Karpas-422 (cell line): ENCODE measurements at places on chromosomes 7 and 10. TPM values are rescaled to one million over a fixed set of nuclear protein-coding genes. Genes with fewer than 3 reads are reported as not detected.
A peak's percentile ranks its signal among the peaks of the same experiment; 100 is the strongest.

The UCMA gene
- total RNA-seq = 0.63 TPM in 1 of 2 replicates, not detected in the other

The PIK3CG gene
- 87.6 and 118 TPM in 2 replicates for total RNA-seq

The SYT15 gene
- total RNA-seq = 0.60 TPM in 1 of 2 replicates, not detected in the other

GRCh38 chr7:84801396-84801795 lies 385.5 kb downstream of the SEMA3D start:
- DNase-seq = no peak

DNA sequence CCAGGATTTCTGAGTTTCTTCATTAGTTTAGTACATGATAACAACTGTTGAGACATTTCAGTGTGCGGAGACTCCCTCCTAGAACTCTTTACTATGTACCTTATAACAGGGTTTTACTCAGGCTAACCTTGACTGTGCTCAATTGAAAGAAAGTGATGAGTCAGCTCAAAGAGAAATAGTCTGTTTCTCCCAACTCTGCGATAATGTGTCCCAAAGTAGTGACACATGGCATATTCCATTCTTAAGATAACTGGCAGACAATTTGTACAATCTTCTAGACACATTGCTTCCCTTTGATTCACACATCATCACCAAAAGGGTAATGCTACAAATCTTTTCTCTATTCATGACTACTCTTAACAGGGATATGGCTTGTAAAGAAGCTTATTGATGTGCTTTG lies 645.2 kb downstream of the AUTS2 start:
- no peak for DNase-seq

- DNase-seq = no peak
These were observed 55.7 kb downstream of the JAKMIP3 start for GRCh38 chr10:132121511-132121830.

DNA sequence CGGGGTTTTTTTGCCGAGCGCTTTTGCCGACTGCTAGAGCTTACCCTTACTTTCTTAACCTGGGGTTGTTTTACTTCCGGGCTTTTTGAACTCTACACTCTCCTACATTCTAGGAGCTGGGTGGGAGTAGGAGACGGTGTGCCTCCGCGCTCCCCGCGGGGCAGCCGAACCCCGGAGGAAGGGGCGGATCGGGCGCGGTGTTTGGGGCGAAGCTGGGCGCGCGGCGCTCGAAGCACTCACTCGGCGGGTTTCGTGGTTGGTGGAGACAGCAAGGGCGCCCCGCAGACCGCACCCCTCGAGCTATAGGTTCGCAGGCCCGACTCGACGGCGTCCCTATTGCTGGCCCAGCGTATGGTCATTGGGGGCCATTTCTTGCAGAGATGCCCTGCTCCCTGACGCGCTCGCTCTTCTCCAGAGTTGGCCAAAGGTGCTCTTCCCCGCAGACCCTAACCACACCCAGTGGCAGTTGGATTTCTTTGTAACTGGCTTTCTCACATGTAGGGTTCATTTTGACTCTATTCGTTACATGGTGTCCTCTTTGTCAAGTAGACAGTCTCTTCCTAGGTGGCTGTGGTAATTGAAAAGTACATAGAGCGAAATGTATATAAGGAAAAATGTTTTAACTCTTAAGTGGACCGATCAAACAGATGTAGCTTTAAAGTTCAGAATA lies 364 bp downstream of the ZNF518A start:
- DNase-seq = peak; percentile 92

- peak; percentile 91 for DNase-seq
These were observed 8.5 kb upstream of the SCD start for GRCh38 chr10:100338434-100339036.

DNA sequence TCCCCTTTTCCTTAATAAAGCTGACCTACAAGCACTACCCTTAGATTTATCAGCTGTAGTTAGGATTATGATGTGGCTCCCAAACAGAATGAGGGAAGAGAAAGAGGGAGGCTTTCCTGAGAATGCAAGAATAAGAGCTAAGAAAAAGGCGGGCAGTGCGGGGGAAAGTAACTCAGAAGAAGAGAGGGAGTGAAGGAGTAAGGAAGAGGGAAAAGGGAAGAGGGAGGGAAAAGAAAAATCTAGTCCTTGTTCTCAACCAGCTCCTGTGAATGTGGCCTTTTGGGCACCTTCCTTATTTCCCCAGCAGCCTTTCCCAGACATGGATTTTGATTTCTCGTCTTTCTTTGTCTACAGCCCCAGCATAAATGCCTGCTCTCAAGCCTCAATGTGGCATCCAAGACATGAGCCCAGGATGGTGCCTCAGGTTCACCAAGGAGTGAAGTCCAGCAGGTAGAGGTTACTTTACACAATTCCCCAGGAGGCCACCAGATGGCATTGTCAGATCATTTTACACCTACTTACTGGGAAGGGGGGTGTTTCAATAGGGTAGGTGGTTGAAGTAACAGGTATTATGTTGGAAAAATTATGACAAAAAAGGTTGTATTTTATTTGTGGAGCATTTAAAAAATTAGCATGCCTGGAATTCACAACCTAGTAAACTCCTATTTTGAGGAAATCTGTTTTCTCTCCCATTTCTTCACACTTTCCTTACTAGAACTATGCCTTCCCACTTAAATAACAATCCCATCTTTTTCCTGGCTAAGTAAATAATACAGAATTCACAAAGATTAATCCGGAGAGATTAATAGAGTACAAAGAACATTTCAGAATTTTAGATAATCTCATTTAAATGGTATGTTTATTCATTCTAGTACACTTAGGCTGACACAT lies 106.5 kb downstream of the HTR7 start:
- DNase-seq = peak; percentile 65

GRCh38 chr7:12630513-12630819 lies 57.0 kb upstream of the ARL4A start:
- no peak for DNase-seq

- DNase-seq = peak; percentile 81
These were observed 1.0 kb downstream of the CDK6 start for GRCh38 chr7:92835261-92835850.
